NCI-H187 treated with DMSO at 0.1 percent for 48 hours (cell line): ENCODE measurements at places on chromosomes 2 and 18.

- DNase-seq: no peak
These were observed 25.1 kb downstream of the TTC39C start for GRCh38 chr18:24039671-24040070.

- no peak for DNase-seq
These were observed 757 bp downstream of the HDHD2 start for GRCh38 chr18:47149457-47150028.

DNA sequence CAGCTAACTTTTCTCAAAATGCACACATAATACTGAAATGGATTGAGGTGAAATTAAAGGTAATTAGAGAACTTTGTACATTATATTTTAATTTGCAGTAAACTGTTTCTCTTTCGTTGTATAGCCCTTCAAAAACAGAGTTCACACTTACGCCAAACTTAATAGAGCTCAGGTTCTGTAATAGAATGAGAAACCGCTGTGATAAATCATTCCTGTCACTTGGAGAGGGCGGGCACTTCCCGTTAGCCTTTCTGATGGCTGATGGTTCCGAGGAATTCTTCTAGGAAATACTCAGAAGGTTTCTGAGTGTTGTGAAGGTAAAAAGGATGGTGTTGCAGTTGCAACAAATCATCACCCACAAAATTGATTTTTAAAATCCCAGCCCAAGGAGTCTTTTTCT is 155.8 kb upstream of the ALKAL2 start:
- DNase-seq: no peak

- DNase-seq: no peak
These were observed 43.4 kb downstream of the ZCCHC2 start for GRCh38 chr18:62566199-62566598.

DNA sequence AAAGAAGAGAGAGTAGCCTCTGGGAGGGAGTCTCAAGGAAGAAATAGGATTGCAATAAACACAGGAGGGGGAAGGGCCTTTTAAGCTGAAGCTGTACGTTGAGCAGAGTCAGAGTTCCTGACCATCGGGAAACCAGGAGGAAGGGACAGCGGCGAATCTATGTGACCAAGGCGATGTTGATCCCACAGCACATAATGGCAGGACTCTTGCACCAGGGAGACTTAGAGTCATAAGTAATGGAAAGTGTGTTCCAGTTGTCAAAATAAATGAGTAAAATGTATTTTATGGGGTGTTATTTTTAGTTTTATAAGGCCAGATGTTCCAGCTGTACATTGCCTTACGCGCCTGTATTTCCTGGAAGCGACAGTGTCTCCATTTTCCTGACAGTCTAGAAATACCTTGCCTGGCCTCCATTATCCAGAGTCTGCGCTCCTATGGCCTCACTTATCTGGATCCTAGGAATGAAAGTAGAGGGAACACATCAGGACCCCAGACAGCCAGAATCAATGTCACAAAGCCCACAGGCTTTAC is 152.8 kb upstream of the COPS8 start:
- no peak for DNase-seq

- no peak for DNase-seq
These were observed 34.2 kb downstream of the CERS6 start for GRCh38 chr2:168490015-168490874.

GRCh38 chr2:173614265-173614930 is 259.7 kb downstream of the CDCA7 start:
- DNase-seq: no peak

- no peak for DNase-seq
These were observed 12.3 kb upstream of the ODC1 start for GRCh38 chr2:10460366-10460796.

GRCh38 chr2:202149155-202149762 is 76.2 kb downstream of the KIAA2012 start:
- DNase-seq: no peak

- DNase-seq: no peak
These were observed 5.1 kb downstream of the NFATC1 start for GRCh38 chr18:79400591-79401381.

- no peak for DNase-seq
These were observed 37.5 kb upstream of the PGAP1 start for GRCh38 chr2:196963961-196964360.

DNA sequence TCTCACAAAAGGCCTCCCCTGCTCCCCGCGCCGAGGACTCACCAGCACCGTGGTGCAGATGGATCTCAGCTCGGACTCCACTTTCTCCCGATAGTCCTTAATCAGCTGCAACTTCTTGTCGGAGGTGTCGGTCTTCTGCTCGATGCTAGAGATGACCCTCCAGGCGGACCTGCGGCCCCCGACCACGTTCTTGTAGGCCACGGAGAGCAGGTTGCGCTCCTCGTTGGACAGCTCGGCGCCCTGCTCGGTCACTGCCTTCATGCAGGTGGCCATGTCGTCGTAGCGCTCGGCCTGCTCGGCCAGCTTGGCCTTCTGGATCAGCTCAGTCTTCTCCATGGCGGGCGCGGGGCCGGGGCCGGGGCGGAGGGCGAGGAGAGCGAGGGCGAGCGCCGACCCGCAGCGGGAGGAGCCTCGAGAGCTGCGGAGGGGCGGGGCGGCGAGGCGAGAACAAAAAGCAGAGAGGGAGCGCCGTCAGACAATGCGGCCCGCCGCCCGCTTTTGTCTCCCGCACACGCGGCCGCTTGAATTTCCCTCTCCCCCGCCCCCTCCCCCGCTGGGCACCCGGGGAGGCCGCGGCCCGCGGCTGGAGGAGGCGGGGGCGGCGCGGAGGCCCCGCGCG is 571 bp downstream of the YWHAQ start:
- DNase-seq: no peak

DNA sequence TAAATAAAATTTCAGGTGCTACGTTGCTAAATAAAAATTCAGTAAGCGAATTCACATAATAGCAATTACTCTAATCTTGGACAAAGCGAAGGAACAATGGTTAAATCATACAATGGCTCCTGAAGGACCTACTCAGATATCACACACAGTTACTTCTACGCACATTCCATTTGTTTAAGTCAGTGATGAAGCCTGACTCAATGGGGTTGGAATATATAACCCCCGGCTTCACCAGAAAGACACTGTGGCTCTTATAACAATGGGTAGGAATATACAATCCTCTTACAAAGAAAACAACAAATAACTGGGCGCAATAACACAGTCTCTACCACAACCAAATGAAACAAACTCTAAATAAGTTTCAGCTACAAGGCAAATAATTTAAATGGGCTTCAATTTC is 349.5 kb downstream of the IRS1 start:
- DNase-seq: no peak

DNA sequence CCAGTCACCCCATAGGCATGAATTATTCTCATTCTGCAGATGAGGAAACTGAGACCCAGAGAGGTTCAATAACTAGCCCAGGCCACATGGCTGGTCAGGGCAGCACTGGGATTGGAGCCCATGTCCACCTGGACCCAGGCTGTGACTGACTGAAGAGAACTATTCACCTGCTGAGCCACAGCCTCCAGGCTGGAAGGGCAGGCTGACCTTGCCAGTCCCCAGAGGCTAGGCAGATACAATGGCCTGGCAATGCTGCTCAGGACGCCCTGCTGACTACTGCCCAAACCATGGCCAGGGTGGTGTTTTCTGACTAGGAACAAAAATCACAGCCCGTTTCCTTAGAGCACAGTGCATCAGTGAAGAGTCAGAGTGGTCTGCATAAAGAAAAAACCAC is 36.8 kb downstream of the HS6ST1 start:
- DNase-seq: no peak

GRCh38 chr2:176157499-176158185 is 535 bp downstream of the HOXD3 start:
- no peak for DNase-seq

DNA sequence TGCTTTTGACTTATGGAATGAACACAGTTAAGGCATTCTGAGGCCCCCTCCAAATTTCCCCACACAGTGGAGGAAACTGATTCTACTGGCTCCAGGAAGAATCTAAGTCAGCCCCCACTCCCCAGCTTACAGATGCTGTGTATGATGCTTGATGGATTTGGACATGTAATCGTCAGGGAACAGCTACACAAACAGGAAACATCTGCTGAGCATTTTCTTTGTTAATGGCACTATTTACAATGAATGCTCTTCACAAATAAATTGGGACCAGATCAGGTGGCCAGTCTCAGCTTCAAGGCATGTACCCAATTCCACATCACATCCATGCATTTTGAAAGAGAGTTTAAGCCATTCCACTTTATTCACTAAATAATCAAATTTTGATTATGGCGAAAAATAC is 562.3 kb downstream of the SOX11 start:
- no peak for DNase-seq

GRCh38 chr18:63271881-63272299 is 47.7 kb downstream of the BCL2 start:
- no peak for DNase-seq

DNA sequence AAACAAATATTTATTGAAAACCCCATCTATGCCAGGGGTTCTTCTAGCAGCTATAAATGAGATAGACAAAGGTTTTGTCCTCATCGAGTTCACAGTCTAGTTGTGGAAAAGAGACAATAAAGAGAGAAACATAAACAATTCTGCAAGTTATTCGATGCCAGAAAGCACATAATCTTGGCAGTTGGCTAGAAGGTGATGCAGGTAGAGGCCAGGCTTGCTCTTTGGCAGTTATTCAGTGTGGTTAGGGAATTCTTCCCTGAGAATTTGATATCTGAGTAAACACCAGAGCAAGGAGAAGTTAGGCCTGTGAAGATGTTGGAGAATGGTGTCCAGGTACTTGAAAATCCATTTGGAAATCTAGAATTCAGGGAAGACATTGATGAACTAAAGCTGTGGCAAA is 547.4 kb downstream of the SLC4A3 start:
- DNase-seq: no peak

GRCh38 chr2:67792191-67792590 is 270.6 kb downstream of the C1D start:
- DNase-seq: no peak

DNA sequence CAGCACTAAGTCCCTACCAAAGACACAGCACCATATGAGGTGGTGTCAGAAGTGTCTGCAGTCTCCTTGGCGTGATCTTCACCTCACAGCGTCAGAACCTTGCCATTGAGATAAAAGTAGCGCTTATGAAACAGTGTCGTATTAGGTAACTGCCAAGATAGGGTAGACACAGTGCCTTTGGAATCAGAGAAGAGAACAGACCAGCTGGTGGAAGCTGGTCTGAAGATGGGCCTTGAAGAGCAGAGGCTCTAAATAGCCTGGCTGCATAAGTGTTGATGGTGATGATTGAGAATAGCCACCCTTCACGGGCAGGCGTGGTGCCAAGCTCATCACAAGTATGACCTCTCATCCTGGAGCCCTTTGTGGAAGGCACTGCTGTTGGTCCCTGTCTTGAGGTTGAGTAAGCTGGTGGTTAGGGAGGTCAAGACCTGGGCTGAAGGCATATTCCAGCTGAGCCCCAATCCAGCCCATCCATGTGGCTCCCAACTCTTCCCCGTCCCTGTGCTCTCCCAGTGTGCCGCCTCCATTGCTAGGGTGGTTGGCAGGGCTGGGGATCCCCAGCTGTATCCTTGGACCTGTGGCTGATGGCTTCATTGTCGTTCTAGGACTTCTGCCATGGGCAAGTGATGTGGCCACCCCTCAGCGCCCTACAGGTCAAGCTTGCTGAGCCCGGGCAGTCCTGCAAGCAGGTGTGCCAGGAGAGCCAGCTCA is 187.4 kb downstream of the MGAT5 start:
- no peak for DNase-seq

DNA sequence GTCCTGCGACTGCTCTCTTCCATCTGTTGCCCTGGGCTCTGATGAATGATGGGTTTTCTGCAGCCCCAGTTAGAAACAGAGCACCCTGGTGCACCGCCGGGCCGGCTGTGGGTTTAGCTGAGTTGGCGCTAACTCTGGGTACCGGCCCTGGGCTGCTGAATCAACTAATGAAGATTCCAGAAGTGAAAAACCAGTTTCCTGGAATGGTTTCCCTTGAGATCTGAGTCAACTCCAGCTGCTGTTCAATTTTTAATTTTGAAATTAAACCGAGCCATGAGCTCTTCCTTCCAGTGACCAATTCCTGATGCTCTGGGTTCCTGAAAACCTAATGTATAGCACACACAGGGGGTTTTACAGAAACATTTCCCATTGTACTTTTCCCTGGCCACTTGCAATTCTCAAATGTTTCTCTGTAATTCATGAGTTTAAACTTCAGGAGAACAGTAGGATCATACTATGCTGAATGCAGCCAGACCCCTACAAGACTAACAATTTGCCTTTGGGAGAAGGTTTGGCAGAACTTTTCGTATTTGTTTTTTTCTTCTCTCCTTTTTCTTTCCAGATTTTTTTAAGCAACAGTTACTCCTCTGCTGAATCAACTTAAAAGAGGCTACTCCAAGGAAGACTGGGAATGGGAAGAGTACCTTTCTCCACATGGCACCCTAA is 5.5 kb downstream of the COL6A3 start:
- no peak for DNase-seq

GRCh38 chr2:215799194-215799593 is 214.2 kb downstream of the MREG start:
- DNase-seq: no peak

- DNase-seq: no peak
These were observed 113.3 kb upstream of the DNMT3A start for GRCh38 chr2:25454824-25455611.

- no peak for DNase-seq
These were observed 9.0 kb downstream of the DTNB start for GRCh38 chr2:25664183-25664964.

DNA sequence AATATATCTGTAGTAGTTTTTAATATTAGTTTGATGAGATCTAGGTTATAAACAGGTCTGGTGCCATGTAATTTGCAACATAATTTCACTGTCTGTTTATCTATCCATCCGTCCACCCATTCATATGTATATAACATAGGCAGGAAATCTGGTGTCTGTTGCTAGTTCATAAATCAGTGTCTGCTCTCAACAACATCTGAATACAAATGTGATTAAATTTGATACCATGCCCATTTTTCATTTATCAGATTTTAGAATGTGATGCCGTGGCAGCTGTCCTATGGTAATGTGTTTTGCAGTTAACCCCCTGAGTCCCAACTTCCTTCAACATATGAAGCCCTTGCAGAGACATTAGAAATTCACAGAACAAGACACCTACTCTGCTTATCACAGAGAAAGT is 228.4 kb downstream of the CMPK2 start:
- DNase-seq: no peak

DNA sequence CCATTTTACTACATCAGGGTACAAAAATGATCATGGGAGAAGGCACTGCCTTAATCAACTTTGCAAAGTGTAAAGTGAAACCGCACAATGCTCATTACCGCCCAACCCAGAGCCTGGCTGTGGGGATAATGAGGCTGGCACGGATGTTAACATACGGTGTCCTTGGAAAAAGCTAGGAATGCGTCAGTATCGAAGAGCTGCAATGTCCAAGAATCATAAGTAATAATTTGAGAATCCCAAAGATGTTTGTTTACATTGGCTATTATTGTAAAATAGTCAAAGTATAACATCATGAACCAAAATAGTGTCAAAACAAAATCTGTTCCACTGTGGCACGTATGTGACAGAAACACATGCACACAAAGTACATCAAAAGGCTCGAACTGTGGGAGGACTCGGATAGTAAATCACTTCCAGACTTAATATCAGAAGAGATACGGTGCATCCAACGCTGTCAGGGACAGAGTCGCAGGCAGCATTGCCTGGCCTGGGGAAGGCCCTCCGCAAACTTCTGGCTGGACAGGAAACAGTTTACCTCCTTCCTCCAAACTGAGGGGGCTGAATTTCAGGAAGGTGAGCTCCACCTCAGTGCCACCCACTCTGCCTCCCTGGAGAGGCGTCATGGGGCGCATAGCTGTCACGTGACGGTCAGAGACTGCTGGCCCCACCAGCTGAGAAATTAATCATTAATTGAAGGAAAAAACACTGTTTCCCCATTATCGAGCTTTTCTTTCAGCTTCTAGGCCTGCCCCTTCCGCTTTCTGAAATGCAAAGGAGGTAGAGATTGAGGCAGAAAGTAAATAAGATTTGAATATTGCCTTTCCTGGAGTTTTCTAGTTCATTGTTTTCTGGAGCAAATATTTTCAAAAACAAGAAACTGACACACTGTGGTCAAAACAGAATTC is 1.8 kb upstream of the ID2 start:
- no peak for DNase-seq
